ENCODE measurements at places on chromosomes 6 and 20.

DNA sequence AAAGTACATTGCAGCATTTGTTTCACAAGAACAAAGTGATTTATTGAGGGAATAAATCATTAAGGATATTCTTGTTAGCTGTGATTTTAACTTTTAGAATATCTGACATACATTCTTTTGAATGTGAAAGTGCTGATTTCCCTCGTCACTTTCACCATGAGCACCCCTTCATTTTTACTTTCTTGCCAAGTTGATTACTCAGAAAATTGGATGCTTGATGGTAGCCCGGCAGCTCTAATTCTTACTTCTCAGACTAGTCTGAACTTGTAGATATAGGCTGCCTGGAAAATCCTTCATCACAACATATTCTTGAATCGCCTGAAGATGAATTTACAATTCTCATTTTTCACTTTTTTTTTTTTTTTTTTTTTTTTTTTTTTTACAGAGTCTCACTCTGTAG lies 147.1 kb upstream of the SMLR1 start:
- DNase-seq, result no peak

GRCh38 chr6:142746524-142746923 lies 198.5 kb downstream of the HIVEP2 start:
- DNase-seq, result no peak

DNA sequence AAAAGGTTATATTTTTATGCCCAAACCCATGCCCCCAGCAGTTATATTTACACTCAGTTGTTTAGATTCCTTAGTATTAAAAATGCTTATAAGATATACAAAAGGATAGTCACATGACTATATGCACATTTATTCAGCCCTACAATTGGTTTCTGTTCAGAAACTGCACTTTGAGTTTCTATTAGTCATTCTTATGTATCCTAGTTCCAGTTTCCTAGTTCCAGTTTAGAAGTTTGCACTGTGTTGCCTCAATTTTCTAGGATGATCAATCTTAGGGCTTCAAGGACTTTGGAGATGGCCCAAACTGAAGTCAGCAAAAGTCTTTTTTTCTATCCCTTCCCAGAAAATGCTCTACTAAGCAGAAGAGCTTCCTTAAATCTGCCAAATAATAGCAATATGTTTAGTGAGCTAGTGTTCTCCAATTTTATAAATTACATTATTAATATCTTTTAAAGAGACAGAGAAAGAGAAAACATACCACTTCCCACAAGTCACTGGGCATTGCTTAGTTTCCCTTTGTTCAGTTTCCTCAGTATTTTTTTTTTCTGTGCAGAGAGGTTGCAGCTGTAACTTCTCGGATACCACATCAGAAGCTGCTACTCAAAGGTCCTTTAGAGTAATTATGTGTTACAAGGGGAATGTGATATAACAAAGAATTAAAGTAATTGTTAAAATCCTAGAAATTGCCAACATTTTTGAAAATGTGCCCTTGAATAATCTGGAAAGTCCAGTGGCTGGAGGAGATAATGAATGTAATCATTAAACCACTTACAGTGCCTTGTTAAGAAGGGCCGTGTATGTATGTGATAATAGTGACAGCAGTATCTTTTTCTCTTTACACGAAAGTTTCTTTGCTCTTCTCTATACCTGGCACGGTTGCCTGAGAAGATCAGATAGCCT lies 138.8 kb downstream of the KHDRBS2 start:
- DNase-seq, result no peak

GRCh38 chr20:2237059-2237458 lies 58.7 kb upstream of the TGM3 start:
- DNase-seq, result no peak

GRCh38 chr6:131811500-131811899 lies 3.7 kb downstream of the ENPP1 start:
- no peak for DNase-seq

GRCh38 chr6:89297695-89298351 lies 17.3 kb downstream of the GABRR2 start:
- peak; percentile 62 for DNase-seq

DNA sequence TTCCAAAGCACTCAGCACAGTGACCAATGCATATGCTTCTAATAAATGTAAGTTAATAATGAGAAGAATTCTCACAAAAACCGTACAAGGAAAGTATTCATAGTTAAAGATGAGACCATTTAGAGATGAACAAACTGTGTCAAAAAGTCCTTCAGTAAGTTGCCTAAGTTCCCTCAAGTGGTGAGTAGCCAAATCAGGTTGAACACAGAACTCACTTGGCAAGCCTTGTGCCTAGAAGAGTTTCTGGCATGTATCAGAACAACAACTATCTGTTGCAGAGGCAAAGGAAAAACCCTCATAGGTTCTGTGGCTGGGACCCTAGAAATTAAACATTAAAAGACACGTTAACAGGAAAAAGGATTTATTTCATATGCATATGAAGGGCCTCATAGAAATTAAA lies 129.6 kb upstream of the DOK5 start:
- DNase-seq, result no peak

- no peak for DNase-seq
Measured at GRCh38 chr6:134245041-134245440, 72.9 kb downstream of the SGK1 start.

- DNase-seq, result no peak
Measured at GRCh38 chr6:44123544-44123943, 3.7 kb downstream of the MRPL14 start.

DNA sequence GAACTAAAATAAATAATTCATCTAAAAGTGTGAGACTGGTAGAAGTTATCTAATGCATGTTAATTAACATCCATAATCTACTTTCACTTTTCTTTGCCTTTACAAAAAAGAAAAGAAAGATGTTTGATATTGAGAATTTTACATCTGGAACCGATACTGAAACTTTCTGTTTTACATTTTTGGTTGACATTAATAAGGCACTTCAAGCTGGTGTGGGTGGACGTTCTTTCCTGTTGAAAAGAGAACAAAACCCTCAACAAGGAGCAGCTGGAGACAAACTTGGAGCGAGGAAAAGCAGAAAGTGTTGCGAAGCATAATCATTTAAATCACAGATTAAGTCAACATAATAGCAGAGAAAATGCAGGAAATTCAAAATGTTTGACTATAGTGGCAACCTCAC lies 575.2 kb upstream of the ADGRB3 start:
- DNase-seq, result no peak

DNA sequence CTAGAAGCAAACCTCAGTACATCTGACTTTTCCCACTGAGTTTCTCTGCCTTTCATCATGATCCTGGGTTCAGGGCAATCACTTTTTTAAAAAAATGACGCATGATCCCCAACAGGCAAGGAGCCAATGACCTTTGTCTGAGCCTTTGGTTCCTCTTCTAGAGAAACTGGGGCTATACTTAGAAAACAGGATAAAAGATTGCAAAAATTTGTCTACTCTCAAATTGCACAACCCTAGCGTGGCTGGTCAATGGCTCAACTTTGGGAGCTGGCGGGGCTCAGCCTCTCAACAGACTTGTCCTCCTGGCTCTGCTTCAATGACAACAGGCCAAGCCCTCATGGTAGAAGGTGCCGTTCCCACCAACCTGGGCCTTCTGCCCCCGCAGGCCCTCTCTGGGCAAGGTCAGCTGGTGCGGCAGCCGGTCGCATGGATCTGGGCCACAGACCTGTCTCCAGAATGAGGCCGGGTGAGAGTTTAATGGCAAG lies 48.7 kb downstream of the PDYN start:
- no peak for DNase-seq

- DNase-seq, result no peak
Measured at GRCh38 chr6:63636518-63637021, 968 bp downstream of the PHF3 start.

DNA sequence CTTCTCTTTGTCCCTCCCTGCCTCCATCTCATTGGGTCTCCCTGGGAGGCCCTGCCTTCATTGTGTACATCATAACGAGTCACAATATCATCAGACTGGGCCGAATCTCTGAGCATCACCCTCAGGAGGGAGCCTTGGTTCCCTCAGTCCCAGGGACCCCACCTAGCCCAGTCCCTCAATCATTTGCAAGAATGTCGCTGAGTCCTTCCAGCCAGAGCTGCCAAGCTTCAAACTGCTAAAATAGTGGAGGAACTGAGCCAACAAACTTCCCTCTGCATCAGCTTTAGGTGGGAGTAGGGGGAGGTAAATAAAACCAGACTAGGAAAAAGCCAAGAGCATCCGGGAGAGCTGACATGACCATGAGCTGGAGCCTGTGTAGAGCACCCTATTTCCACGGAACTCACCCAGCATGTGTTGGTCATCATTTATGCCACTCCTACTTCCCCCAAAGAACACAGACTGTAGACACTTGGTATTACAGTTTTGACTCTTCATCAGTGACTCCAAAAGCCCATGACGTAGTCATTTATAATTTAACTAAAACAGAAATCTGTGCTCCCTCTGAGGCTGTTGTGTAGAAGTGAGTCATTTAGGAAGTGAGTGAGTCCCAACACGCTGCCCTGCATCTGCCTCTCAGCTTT lies 28.8 kb upstream of the IL17A start:
- DNase-seq, result no peak

DNA sequence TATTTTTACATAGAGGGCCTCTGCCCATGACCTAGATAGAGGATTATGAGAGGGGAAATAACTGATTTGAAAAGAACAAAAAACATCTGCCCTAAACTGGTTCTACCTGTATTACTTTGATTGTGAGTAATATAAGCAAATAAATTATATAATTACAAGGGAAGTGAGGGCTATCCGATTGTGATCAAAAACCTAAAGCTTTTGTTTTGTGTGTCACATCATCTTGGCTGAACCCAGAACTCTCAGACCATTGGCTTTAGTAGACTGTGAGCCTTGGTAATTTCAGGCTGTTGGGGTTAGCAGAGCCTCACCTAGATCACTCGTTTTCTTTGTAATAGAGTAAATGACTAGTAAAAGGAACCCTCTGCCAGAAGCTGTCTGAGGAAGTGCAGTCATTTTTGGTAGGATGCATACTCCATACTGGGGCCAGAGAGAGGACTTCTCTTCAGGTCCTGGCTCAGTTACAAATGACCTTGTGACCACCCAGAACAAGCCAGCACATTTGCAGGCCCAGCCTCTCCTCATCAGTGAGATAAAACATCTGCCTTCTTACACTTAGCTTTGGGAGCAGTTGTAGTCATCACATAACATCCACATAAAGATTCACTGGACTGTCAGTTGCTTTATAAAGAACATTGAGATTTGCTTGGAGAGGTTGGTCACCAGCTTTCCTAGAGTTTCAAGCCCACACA lies 13.5 kb downstream of the STK35 start:
- DNase-seq, result no peak

DNA sequence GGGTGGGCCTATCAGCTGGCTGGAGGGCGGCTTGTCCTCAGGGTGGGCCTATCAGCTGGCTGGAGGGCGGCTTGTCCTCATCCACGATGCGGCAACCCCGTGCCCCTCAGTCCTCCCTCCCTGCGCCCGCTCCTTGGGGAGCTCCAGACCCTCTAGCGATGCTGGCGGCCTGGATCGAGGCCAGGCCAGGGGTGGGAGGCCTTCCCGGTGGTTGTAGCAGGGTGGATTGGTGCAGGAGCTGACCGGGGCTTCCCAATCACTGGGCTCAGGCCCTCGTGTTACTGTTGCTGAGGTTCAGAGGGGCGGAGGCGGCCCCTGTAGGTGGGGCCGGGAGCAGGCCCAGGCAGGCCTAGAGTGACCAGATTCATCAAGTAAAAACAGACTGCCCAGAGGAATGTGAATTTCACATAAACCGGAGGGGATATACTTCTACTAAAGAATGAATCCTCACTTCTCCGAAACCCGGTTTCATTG lies 8.8 kb downstream of the SLC17A9 start:
- no peak for DNase-seq

- no peak for DNase-seq
Measured at GRCh38 chr20:33986560-33987216, 7.0 kb upstream of the RALY start.

- no peak for DNase-seq
Measured at GRCh38 chr6:44538807-44539201, 151.3 kb downstream of the CDC5L start.

Measured in forelimb muscle (tissue), 1 donor.